Stimulated activated CD8-positive, alpha-beta memory T cell treated with anti-CD3 and anti-CD28 coated beads, Interleukin-7, amount 100 ng/mL, for 24 hours (primary cell): ENCODE measurements at places on chromosomes 7 and 10.

GRCh38 chr10:130179640-130180039 is 43.4 kb downstream of the GLRX3 start:
- DNase-seq: no peak

DNA sequence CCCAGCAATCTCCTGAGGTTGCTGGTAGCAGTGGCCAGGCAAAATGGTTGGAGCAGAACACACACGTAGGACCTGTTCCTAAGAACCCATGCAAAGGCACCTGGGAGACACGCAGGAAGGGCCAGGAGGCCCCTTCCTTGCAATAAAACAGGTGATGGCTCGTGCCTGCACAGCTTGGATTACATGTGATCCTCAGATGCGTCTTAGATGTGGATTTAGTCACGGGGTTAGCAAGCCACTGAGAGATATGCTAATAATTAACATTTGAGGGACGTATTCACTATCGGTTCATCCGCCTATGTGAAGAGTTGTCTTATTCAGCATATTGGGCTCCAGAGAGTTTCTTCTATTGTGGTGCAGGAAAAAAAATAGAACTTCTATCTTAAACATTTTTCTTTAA is 4.6 kb upstream of the RHEB start:
- DNase-seq: no peak

DNA sequence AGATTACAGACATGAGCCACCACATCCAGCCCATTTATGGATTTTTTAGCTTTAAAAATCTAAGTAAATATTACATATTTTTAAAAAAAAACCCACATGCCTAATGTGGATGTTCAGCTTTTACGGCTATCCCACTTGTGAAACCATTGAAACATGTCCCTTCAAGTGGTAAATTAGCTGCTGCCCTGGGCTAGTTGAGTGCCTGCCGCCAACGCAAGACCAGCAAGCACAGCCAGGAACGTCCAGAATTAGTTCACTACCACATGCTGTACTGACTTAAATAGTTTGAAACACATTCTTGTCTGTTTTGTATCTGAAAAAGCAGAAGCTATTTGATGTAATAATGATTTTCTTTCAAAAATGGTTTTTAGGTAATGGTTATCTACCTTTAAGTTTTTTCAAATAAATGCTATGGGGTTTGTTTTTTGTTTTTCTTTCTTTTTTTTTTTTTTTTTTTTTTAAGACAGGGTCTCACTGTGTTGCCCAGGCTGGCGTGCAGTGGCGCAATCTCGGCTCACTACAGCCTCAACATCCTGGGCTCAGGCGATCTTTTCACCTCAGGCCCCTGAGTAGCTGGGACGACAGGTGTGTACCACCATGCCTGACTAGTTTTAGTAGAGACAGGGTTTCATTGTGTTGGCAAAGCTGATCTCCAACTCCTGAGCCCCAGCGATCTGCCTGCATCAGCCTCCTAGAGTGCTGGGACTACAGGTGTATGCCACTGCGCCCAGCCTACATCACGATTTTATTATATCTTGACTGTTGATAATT is 57.0 kb downstream of the KLRG2 start:
- DNase-seq: no peak

- DNase-seq: no peak
Observed at GRCh38 chr7:82972135-82972534, 190.5 kb downstream of the PCLO start.
